ENCODE measurements at places on chromosomes 5 and 9.

DNA sequence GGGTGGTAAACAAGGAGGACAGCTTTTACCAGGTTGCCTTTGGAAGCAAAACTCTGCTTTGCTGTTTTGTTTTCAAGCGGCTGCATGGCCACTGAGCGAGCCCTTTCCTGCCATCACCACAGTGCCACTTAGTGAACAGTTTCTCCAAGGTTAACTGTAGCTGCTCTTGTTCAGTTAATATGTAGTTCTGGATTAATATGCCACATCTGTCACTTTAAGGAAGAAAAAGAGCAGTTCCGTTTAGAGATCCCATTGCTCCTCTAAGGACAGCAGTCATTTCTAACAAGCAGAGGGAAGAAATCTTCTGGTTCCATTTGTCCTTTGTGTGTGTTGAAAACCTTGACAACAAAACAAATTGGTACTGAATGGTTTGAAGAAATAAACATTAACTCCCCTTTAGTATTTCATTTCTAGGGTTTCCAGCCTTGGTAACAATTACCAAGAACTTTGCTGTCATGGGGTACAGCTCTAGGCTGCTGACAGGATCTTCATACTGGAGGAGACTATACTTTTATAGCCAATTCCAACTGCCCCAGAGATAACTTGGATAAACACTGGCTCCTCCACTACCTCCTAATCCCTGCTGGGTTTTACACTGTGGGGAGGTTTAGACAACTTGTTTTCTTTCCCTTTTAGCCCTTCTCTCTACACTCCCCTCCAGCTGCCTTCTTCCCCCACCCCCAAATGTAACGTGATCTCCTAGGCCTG, 10.3 kb upstream of the ABL1 start:
- no peak for DNase-seq

DNA sequence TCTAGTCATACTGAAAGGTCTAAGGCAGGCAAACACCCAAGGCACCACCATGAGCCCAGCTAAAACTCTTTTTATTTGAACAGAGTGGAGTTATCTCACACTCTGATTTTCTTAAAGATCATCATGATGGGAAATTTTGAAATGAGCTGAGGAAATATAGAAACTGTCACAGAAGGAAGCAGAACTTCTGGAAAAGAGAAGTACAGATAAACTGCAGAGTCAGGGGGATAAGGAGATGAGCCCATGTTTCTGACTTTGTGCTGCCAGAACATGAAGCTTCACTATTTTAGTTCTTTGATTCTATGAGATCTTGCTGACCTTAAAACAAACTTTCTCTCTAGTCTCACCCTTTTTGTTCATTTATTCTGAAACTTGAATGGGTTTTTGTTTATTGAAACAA, 406.5 kb upstream of the EDIL3 start:
- no peak for DNase-seq

- no peak for DNase-seq
Observed at GRCh38 chr9:82637368-82637767, 425.6 kb downstream of the RASEF start.

DNA sequence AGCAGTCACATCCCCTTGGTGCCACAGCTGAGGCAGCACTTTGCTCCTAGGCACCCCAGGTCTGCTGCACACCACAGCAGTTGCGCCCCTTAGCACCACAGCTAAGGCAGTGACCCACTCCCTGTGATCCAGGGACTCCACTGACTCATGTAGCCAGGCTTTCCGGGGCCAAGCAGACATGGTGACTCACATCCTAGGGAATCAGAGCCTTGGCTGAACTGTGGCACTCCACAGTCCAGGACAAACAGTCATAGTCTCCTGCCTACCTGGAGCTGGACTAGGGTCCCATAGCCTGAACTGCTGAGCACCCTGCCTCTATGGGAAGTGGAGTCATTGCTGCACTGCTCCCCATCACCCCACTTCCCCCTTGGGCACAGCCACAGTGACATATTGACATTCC, 338.7 kb downstream of the NPR3 start:
- DNase-seq, result no peak

DNA sequence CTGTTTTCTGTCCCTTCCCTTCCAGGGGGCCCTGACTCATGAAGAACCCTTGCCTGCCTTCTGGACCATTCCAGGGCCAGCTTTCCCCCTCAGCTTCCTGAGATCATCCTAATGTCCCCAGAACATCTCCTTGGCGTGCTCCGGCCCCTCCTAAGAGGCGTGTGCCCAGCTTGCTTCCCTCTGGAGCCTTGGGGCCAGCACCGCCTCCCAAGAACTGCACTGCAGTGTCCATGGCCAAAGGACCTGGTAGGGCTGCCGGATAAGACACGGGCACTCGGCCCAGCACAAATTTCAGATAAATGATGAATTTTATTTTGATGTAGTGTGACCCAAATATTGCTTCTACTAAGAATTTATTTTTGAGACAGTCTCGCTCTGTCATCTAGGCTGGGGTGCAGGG, 20.7 kb upstream of the SLC12A7 start:
- no peak for DNase-seq

DNA sequence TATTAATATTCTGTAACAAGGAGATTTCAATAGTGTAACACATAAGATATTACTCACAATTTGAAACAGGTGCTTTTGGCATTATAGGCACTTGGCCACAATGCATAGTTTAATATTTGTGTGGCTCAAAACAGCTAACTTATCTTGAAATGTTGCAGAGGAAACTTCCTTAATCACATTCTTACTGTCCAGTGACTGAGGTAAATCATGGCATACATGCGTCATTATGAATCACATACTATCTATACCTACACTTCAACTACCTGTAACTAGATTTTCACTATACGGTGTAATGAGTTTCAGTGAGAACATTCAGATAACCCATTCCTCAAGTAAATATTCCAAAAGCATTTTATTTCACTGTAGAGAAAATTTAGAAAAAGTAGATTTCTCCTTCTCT, 218.8 kb downstream of the PDE4D start:
- DNase-seq, result no peak

- DNase-seq, result no peak
Observed at GRCh38 chr5:137619191-137619870, 116.6 kb downstream of the KLHL3 start.

- DNase-seq, result no peak
Observed at GRCh38 chr9:89527084-89527483, 29.2 kb upstream of the SEMA4D start.

GRCh38 chr5:56459394-56460194, 226.5 kb upstream of the ANKRD55 start:
- DNase-seq, result no peak

DNA sequence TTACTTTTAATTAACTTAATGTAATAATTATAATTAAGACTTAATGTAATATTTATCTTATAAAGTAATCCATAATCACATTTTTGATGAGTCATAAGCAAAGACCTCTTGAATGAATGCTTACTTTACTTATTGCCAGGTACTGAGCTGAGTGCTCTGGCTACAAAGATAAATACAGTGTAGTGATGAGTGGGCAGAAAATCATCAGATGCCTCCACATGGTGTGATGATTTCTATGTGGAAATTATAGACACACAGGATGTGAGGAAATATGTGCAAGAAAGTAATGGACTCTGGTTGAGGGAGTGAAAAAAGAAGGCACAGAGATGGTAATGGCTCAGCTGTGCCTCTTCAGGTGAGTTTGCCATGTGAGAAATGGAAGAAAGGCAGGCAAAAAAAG, 422.6 kb upstream of the CD180 start:
- DNase-seq, result no peak

GRCh38 chr5:127705120-127705892, 2.1 kb downstream of the CCDC192 start:
- no peak for DNase-seq

DNA sequence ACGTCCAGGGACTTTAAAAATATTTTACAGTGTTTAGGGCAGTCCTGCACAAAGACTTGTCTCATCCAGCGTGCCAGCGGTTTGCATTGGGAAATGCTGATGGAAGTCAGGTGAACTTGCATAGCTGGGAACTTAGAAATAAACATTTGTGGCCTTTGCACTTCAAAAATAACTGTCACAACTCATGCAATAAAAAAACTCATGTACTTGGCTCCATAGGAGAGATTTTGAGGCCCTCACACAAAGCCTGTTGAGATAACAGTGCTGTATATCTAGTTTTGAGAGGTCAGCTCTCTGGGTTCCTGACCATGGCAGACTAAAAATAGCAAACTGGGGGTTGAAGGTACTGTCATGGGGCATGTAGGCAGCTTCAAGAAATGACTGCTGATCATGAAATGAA, 5.5 kb downstream of the COMMD10 start:
- no peak for DNase-seq

DNA sequence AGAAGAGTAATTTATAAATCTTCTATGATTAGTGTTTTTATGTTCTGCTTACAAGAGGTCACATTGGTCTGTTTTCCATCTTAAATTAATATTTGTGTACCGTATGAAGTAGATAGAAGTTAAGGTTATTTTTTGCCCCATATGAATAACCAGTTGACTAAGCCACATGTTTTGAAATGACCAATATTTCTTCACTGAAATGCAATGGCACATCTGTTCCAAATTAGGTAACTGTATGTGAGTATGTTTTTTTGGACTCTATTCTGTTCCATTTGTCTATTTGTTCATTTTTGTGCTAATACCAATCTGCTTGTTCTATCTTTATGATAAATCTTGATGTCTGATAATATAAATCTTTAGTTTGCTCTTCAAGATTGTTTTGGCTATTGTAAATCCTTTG, 17.7 kb downstream of the JAK2 start:
- DNase-seq, result no peak

DNA sequence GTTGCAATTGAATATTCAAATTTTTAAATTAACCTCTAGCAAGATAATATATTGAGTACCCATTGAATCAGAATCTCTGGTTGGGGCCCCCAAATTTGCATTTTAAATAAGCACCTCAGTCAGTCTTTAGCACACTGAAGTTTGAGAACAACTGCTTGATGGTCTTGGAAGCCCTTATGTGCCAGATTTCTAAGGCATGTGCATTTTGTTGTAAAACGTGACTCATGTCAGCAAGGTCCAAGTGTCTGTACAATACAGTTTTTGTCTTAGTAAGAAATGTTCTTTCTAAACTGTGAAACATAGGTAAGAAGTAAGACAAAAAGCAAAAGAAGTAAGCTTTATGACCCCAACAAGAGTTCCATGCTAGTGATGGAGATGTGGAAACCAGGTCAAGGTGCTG, 59.1 kb upstream of the PHF2 start:
- no peak for DNase-seq

GRCh38 chr5:145295236-145295835, 539.8 kb downstream of the PRELID2 start:
- no peak for DNase-seq

DNA sequence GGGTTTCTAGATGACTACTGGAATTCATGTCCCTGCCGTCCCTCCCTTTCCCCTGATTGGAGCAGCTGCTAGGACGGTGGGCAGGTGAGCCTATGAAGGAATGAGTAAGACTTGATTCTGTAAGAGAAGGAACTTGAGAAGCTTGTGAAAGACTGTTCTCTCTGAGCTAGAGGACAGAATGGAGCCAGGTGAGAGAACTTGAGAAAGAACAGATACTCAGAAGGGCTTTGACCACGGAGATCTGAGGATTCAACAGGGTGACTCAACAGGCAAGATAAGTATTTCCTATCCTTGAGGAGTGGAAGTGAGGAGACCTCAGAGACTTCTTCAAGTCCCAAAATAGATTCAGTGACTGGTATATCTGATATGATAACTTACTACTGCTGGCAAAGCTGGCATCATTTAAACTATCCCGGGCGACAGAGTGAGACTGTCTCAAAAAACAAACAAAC, 41.9 kb downstream of the HSDL2 start:
- no peak for DNase-seq

DNA sequence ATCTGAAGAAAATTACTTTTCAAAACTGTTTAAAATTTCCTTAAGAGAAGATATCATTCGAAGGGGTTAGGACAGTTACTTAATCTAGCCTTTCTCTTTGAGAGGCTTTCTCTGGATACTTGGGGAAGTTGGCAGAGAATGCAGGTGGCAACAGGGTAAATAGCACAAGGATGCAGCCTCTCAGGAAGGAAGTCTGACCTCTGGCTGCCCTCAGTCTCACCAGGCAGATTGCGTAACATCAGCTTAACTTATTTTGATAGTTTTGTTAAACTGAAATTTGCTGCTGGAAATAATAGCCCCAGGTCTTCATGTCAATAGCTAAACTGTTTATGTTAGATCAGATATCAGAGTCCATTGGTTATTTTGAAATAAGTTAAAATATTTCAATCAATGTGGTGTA, 20.4 kb downstream of the CCDC192 start:
- DNase-seq, result no peak

DNA sequence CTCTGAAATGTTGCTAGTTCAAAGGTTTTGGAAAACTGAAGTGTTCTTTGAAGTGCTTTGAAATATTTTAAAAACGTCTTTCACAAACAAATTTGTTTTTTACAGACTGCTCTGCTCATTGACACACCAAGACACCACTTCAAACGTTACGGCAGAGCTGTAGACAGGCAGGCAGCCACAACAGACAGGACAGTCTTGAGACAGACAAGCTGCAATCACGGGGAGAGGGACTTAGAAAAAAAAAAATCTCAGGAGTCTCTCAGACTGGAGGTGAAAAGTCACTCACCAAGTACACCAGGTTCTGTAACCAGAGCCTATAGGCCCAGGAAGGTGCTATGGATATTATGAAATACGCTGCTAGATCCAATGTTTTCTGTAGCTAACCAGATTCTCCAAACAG, 135.4 kb downstream of the ISL1 start:
- DNase-seq, result no peak

GRCh38 chr9:131981116-131981776, 98.4 kb downstream of the MED27 start:
- DNase-seq, result no peak

DNA sequence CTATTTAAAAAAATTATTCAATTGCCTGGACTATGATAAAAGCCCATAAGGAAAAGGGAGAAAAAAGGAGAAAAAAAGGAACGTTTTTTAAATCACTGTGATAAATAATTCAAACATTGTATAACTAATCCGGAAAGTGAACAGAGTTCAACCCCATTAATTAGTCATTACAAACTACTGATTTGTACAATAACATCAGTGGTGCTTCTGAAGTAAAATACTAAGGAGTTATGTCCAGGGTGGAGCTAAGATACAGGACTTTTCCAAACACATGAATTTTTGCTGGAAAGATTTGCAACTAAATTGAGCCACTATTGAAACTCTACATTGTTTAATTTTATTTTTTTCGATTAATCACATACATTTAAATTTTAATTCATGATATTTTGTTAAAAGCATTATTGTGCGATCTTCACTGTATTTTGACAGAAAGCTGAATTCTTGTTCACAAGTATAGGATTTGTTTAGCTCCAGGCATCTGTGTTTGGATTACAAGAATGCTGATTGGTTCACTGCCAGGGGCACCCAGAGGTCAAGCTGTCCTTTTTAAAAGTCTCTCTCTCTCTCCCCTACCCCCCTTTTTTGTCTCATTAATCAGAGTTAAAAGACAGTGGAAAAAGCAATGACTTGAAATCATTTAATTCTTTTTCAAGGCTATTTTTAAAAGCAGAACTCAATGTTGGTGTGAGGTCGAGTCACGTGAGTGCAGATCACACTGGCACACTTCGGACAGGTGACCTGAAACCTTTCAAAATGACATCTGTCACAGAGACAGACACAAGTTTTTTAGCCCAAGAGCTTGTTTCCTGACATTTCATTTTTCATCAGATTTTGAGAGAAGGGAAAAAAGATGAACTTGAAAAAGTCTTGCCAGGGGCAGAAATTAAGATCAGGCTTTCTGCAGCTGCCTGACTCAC, 387.3 kb downstream of the NR2F1-AS1 start:
- DNase-seq, result no peak
